ENCODE measurements at places on chromosomes 1 and 21. TPM values are rescaled to one million over a fixed set of nuclear protein-coding genes. Genes with fewer than 3 reads are reported as not detected.

LEPR gene
- total RNA-seq = 18.9 TPM

GRCh38 chr1:222045786-222046185 lies 303.9 kb upstream of the DUSP10 start:
- no peaks in the 10 kb centered on the region for H3K4me1 ChIP-seq
- no peak for DNase-seq
- H3K27me3 ChIP-seq = no peaks in the 10 kb centered on the region
- H3K36me3 ChIP-seq = no peaks in the 10 kb centered on the region

- H3K36me3 ChIP-seq = no peaks in the 10 kb centered on the region
- H3K4me1 ChIP-seq = peaks cover 9% of the 10 kb centered on the region
- no peak overlapping the region for H3K27ac ChIP-seq
These were observed 10.6 kb downstream of the PAX7 start for GRCh38 chr1:18641005-18641941.

DNA sequence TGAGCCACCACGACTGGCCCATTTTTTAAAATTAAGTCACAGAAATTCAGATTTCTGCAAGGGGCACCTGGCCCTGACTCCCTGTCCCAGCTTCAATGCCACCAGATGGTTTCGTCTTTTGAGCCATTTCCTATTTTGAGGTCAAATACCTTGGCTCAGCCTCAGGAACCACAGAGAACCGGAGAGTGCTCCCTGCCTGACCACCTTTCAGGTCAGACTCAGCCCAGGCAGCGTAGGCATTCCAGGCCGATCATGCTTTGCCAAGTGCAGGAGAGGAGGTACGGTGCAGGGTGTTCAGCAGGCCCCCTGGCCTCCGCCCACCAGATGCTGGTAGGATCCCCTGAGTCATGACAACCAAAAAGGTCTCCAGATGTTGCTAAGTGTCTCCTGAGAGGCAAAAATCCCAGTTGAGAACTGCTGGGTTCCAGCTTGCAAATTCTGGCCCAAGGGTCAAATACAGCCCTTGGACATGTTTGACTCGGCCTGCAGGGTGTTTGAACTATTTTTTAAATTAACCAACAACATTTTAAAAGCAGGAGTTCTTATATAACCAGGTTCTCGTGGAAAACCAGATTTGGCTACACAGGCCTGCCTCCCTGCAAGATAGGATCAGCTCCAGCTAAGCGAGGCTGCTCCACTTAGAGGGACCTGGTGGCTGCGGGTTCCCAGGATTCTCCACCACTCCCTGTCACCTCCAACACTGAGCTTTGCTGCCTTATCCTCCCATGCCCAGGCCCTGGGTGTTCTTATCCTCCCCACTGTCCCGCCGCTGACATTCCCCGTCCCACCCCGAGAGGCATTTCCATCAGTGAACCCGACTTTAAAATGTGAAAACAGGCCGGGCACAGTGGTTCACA lies 61.9 kb upstream of the TARDBP start:
- no peak overlapping the region for H3K4me3 ChIP-seq
- H3K27ac ChIP-seq = no peak overlapping the region
- H3K4me1 ChIP-seq = no peaks in the 10 kb centered on the region
- no peaks in the 10 kb centered on the region for H3K27me3 ChIP-seq
- DNase-seq = no peak

DNA sequence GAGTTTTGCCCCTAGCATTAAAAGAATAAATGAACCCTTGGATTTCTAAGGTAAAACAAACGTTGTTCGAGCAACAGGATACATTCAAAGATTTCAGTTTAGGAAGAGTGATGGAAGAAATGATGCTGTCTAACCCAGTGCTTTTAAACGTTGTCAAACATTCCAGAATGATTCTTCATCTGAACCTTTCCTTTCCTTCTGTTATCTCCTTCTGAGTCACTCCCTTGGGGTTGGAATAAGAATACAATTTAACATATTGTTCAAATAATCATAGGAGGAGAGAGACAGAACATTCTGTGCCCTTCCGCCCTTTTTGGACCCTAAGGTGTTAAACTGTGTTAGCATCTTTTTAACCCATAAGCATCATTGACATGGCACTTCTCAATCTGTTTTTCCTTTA lies 61.1 kb upstream of the RCOR3 start:
- no peaks in the 10 kb centered on the region for H3K4me1 ChIP-seq
- H3K36me3 ChIP-seq = no peaks in the 10 kb centered on the region
- no peak overlapping the region for H3K27ac ChIP-seq
- DNase-seq = no peak
- no peak overlapping the region for H3K4me3 ChIP-seq

- H3K4me3 ChIP-seq = no peak overlapping the region
- H3K36me3 ChIP-seq = no peaks in the 10 kb centered on the region
- H3K27me3 ChIP-seq = no peaks in the 10 kb centered on the region
- no peaks in the 10 kb centered on the region for H3K4me1 ChIP-seq
These were observed 481.2 kb downstream of the MATN1 start for GRCh38 chr1:30242168-30242567.

DNA sequence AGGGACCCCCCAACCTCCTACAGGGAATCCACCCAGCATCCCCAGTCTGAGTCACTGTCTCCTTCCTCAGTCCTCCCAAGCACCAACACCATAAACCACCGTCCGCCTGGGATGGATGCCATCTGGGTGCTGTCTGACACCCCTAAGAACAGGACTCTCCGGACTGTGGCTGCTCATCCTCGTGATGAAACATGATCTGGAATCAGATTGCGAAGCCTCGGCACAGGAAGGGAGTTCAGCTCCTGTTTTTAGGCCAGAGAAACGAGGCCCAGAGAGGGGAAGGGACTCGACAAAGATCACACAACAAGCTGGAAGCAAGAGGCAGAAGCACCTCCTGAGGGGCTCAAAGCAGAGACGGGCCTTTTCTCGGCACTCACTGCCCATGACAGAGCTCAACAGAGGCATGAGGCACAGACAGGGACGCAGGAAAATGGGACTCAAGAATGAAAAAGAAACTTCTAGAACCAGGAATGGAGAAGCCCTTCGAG lies 8.4 kb downstream of the KCNN3 start:
- H3K27me3 ChIP-seq = no peaks in the 10 kb centered on the region
- H3K27ac ChIP-seq = no peak overlapping the region
- no peaks in the 10 kb centered on the region for H3K4me1 ChIP-seq
- H3K36me3 ChIP-seq = no peaks in the 10 kb centered on the region
- DNase-seq = no peak

- no peak for DNase-seq
- H3K27me3 ChIP-seq = no peaks in the 10 kb centered on the region
- no peak overlapping the region for H3K27ac ChIP-seq
- no peak overlapping the region for H3K4me3 ChIP-seq
- H3K36me3 ChIP-seq = no peaks in the 10 kb centered on the region
These were observed 175.0 kb downstream of the VAV3 start for GRCh38 chr1:107789817-107790524.

DNA sequence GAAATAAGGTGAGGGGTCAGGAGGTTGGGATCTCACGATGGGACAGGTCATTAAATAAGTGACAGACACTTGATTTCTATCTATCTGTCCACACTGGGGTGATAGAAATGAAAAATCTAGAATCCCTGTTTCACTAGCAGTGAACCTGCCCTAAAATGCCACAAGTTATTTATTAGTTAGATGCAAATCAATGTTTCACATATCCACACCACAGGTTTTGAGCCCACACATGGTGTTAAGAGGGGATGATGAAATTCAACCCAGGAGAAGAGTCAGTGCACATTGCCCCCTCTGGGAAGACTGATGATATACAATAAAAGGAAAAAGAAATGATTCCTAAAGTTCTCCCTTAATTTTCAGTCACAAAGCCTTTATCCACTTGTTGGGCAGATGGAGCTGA lies 10.1 kb upstream of the NTPCR start:
- H3K27ac ChIP-seq = no peak overlapping the region
- H3K4me1 ChIP-seq = no peaks in the 10 kb centered on the region
- H3K36me3 ChIP-seq = no peaks in the 10 kb centered on the region
- no peak for DNase-seq
- no peaks in the 10 kb centered on the region for H3K27me3 ChIP-seq
- H3K4me3 ChIP-seq = no peak overlapping the region
